ENCODE measurements at places on chromosomes 12 and 14.

GRCh38 chr14:48023881-48024280 lies 348.5 kb upstream of the MDGA2 start:
- DNase-seq, result no peak

DNA sequence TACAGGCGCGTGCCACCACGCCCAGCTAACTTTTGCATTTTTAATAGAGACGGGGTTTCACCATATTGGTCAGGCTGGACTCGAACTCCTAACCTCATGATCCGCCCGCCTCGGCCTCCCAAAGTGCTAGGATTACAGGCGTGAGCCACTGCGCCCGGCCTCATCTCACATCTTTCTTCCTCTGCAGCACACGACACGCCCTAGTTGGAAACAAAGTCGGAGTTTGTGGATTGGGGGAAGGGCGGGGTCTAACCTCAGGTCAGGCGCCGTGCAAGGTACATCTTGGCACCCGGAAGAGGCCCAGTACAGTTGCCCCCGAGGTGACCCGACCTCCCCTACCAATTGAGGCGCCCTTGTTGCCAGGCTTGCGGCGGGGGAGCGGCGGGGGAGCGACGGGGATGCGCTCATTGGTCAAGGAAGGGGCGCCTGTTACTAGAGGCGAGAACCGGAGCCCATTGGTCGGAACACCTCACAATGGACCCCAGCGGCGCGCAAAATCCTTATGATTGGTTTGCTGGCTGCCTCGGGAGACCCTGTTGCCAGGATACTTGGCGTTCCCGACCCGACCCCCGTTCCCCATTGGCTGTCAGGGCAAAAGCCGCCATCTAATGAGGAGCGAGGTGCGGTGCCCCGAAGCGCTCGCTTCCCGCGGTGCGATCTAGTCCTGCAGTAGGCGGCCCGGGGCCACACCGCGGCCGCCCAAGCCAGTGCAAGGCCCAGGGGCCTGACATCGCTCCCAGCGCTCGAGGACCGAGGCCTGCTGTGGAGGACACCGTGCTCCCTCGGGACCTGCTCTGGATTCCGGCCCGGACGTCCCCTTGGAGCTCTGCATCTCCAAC lies at the start of gene REC8:
Gene REC8 (plus strand): TSS at position 659 of the 839 bp plus-strand sequence. CDS start 473 bp downstream, outside the sequence.
- peak; percentile 33 for DNase-seq

- DNase-seq, result peak; percentile 31
Measured at GRCh38 chr12:57005980-57006808, at the start of gene ZBTB39. ZBTB39 (minus strand) TSS chr12:57006546; CDS start chr12:57004917, 1,629 bp downstream.

DNA sequence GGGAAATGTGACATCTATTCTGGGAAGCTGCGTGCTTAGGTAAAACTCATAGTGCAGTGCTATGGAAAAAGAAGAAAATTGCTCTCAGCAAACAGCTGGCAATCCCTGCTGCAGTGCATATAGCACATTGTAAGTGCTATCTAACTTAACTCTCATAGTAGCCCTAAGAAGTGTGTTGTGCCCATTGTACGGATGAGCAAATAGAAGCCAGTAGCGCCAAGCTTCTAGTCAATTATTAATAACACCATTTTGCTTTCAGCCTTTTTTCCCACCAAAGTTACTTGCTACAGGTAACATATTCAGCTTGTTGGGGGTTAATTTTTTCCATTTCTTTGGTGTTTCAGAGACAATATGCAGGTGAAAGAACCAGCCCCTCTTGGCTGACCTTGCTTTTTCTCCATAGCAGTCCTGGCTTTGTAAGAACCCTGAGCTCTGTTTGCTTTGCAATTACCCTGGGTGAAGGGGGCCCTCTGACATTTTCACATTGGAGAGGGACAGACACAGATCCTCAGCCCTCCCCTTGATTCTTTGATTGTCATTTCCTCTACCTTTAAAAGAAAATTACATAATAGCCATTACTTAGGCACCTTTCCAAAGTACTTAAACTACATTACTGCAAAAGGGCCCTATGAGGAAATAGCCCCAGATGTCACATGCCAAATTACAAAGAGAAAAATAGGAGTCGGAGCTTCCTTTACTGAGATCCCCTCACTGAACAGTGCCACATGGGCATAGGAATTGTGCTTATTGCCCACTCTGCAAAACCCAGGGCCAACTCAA lies 576.2 kb upstream of the TBX3 start:
- DNase-seq, result no peak

GRCh38 chr12:124727922-124728321 lies 135.7 kb downstream of the SCARB1 start:
- no peak for DNase-seq

DNA sequence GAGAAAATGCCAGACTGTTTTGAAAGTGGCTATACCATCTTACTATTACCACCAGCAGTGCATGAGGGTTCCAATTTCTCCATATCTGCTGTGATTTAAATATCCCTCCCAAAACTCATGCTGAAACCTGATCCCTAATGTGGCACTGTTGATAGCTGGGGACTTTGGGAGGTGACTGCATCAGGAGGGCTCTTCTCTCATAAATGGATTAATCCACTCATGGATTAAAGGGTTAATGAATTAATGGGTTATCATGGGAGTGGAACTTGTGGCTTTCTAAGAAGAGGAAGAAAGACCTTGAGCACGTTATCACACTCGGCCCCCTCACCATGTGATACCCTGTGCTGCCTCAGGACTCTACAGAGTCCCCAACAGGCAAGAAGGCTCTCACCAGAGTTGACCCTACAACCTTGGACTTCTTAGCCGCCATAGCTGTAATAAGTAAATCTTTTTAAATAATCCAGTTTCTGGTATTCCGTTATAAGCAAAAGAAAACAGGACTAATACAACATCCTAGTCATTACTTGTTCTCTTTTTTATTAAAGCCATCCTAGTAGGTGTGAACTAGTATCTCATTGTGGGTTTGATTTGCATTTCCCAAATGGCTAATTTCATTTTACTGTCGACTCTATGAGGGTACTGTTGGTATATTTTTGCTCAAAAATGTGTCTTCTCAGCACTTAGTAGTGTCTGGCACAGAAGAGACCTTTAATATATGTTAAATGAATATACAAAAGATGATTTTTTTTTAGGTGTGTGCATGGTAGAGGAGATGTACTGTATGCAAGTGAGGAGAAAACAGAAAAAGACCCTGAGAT lies 14.3 kb downstream of the PPP1R12A start:
- DNase-seq, result no peak

DNA sequence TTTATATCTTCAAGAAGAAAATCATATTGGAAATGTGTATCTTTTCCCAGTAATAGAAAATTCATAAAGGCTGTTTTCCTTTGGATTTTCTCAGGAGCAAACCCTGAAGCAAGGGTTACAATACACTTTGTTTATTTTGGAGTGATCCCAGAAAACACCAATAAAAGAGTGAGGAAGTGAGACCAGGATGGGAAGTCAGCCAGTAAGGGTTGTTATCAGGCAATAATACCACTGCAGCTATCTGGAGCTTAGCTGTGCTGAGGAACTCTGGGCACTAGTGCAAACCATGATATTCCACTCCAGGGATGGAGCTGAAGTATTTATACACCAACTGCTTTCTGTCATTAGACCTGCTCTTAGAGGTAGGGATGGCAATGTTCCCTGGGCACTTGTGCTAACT lies 1002.3 kb downstream of the FLRT2 start:
- DNase-seq, result no peak

DNA sequence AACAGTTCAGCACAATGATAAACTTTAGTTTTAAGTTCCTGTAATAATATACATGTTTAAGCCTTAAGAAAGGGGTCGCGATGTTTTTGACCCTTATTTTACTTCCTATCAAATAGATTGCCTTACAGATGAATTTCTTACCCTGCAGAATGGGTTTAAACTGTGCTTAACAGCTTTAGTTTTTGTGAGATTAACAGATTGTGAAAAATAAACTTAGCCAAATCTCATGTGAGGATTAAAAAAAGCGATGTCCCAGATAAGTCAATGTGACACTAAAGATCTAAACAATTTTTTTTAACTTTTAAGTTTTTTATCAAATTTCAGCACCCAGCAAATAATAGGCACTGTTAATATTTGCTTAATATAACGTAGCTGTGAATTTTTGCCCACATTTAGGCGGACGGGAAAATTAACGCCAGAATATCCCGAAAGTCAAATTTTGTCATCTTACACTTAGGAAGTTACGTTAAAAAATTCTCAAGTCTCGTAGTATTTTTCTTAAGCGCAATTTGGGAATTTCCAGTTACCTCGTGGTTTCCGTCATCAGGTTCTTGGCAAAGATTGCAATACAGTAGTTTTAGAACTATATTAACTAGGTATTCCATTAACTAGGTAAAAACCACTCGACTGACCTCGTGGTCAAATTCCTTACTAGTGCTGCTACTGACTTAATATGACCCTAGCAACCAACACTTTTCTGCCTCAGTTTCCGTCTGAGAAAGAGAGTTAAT lies 1.2 kb downstream of the HNRNPC start:
- DNase-seq, result no peak

DNA sequence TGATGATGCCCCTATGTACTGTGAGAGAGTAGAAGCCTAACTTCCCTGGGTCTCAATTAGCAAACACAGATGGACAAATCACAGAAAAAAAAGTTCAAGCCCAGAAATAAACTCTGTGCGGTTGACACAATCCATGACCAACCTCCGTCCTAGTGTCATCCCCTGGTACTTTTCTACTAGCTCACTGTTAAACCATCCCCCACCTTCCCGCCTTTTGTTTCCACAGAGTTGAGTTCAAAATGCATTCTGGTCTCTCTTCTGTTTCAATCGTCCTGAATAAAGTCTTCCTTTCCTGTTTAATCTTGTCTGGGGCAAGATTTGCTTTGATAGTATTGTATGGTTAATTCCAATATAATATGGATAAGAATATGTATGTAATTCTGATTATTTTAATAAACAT lies 199.9 kb downstream of the SLC6A15 start:
- DNase-seq, result no peak

DNA sequence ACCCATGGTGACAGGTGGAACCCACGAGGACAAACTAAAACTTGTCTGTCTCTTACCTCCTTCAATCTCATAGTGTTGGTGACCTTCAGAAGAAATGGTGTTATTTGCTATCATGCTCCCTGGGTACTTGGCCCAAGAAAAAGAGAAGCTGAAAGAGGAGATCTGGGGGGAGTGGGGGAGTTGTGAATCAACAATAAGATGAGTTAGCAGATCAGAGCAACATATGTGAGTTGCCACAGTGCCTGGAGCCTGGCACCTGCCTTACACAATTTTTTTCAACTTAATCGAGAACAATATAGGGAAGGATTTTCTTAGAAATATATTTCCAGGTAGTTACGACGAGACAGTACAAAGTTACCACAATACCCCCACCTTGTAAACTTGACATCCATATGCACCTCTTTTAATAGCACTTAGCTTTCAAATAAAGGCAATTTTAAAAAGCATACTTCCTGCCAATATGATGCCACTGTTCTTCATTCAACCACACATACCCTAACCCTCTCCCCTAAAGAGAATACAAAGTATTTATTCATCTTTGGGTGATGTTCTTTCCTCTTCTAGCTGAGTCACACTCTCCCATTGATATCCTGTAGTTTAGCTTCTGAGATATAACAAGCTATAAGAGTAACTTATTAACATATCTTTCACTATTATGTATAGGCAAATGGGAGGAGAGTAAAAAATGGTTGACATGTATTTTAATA lies 424.1 kb upstream of the OR4E1 start:
- DNase-seq, result no peak

DNA sequence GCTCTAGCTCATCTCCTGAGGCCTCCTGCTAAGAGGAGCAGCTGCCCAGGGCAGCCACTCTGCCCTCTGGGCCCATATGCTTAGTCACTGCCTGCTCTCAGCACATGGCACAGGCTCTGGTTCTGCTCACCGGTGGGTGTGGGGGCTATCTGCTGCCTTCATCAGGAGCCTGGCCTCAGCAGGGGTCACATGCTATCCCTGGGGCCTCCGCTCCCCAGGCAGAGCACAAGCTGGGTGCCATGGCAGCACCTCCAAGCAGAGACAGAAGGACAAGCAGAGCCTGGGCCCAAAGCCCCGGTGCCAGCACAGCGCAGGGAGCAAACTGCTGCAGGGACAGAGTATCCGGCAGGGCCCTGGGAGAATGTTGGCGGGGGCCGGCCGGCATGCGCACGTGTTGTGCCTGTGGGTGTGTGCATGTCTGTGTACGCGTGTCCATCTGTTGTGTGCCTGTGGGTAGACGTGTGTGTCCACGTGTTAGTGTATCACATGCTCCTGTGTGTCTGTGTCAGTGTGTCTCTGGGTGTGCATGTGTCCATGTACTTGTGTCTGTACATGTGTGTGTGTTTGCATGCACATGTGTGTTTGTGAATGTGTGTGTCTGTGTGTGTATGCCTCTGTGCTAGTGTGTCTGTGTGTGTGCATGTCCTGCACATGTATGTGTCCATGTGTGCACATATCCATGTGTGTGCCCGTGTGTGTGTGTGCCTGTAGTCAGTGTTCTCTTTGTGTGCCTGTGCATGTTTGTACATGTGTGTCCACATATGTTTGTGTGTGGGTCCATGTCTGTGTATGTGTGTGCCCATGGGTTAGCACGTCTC lies 326.9 kb downstream of the TMEM121 start:
- no peak for DNase-seq

DNA sequence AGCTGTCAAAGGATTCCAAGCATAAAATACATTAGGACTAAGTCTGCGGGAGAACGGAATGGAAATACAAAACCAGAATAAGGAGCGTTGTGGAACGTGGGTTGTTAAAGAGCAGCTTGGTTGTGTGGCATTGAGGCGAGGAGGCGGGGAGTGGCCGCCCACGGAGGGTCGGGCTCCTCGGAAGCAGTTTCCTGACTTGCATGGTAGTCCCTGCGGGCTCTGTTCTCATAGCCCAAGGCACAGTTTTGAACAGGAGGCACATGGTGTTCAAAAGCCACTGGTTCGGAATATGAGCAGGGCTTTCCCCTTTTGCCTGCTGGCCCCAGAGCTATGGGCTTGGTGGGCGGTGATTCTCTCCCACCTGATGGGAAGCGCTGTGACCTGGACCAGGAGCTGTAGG lies 12.2 kb downstream of the DDX51 start:
- no peak for DNase-seq

- no peak for DNase-seq
Measured at GRCh38 chr12:132393245-132393795, 63.9 kb upstream of the GALNT9 start.

- no peak for DNase-seq
Measured at GRCh38 chr14:68866991-68867533, 74.2 kb upstream of the ZFP36L1 start.

DNA sequence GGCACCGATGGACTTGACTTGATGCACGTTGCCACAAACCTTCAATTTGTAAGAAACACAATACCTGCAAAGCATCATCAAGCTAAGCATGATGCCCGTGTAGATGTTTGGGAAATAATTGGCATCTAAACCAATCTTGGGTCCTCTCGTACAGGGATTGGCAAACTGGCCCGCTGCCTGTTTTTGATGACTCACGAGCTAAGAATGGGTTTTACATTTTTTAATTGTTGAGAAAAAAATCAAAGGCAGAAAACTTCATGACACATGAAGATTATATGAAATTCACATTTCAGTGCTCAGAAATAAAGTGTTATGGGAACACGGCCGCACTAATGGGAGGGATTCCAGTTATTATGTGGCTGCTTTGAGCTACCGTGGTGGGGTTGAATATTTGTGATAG lies 10.9 kb downstream of the MTA1 start:
- no peak for DNase-seq
